ENCODE measurements at places on chromosomes 16 and 17.
A peak's percentile ranks its signal among the peaks of the same experiment; 100 is the strongest.

DNA sequence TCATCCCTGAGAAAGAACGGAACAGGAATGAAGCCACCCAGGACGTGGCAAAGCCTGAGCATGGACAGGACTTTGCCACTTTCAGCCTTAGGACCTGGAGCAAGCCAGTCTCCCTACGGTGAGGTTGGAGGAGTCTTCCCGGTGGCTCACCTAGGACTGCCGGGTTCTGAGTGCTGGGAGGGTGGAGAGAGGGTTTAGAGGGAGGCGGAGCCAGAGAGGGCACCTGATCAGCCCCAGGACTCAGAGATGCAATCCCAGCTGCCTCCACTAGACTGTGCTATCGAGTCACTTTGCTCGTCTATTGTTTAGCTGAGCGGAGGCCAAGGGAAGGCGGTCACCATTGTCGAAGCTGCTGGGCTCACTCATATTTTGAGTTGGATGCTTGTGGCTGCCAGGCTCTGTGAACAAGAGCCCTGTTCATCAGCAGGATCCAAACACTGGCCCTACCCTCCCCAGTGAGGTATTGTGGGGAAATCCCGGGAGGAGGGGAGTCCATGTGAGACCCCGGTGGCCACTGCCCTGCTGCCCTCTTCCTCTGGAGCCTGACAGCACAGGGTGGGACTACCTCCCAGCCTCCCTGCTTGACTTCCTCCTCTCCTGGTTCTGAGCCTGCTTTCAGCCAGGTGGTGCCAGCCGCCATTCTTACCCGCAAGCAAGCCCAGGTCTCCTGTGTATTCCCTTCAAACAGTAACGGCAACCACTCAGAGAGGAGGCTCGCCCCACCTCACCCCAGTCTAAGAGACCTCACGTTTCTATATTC is 7.0 kb downstream of the KRT14 start:
- DNase-seq: peak; percentile 76

DNA sequence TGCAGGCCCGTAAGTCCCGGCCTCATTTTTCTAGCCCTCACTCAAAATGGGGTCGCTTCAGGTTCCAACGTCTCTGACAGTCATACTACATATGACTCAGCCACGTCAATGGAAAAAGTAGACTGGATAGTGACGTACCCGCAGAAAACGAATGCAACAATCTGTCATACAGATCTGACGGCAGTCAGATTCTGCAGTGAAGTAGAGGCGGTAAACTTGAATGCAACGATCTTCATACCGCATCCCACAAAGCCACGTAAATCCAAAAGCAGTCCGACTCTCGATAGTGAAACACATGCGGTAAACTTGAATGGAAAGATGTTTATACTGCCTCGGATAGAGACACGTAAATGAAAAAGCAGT is 38.4 kb upstream of the ARL4D start:
- peak; percentile 46 for DNase-seq

- no peak for DNase-seq
Observed at GRCh38 chr17:43915559-43915958, 8.2 kb upstream of the MPP2 start.

DNA sequence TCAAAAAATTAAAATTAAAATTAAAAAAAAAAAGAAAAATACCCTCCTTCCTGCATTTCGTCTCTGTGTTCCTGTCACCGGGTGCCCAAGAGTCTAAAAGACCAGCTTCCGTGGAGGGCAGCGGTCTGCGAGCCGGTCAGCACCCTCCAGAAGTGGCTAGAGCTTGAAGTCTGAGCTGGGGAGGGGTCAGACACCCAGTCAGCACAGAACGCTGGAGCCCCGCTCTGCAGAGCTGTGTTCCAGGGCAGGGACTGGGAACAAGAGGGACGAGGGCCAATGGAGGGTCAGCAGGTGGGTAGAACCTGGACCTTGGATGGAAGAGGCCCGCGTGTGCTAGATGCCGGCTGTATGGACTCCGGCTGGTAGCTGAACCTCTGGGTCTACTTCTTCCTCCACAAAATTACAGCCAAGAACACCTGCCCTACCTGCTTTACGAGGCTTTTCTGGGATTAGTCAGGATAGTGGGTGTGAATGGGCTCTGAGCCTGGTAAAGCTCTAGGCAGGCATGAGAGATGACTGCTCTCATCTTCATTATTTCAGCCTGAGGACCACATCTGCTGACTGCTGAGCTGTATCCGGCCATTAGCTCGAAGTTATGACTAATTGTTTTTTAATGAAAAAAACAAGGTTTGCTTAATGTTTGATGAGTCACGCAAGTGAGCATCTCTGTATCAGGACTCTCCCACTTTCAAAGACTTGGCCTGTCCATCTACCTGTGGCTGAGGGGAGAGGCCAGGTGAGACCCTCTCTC is 5.9 kb downstream of the TRPV1 start:
- DNase-seq: peak; percentile 58

GRCh38 chr16:14455573-14455972 is 174.5 kb downstream of the PARN start:
- peak; percentile 18 for DNase-seq

DNA sequence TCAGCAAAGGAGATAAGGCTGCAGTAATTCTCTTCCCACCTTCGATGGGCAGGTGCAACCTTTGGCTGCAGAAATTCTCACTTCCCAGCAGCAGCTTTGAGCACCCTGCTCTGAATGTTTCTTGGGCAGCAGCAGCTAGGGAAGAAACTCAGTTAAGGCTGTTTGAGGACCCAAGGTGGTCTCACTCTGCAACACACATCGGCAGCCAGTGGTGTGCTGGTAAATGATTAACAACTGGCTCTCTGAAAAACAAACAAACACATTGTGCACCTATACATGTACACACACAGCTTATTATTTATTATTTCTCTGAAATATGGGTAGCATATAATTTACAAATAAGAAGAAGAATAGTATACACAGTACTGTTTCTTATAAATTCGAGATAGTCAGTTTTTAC is 685.8 kb downstream of the WWOX start:
- no peak for DNase-seq

DNA sequence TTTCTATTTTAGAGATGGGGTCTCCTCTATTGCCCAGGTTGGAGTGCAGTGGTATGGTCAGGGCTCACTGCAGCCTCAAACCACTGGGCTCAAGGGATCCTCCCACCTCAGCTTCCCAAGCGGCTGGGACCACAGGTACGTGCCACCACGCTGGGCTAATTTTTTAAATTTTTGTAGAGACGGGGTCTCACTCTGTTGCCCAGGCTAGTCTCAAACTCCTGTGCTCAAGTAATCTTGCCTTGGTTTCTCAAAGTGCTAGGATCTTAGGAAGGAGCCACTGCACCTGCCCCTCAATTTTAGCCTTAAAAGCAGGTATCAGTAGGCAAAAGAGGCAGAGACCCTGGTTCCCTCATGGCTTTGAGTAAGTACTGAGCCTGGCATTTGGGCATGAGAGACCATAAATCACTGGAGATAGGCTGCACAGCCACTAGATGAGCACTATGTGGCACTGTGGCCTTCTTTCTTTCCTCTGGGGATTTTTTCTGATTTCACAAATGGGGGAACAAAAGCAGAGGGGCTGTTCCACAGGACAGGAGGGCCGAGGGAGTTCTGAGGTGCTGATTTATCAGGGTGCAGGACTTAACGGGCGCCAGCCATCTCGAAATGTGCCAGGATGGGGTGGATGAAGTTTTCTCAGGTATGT is 82.2 kb downstream of the PLXDC1 start:
- DNase-seq: peak; percentile 40

DNA sequence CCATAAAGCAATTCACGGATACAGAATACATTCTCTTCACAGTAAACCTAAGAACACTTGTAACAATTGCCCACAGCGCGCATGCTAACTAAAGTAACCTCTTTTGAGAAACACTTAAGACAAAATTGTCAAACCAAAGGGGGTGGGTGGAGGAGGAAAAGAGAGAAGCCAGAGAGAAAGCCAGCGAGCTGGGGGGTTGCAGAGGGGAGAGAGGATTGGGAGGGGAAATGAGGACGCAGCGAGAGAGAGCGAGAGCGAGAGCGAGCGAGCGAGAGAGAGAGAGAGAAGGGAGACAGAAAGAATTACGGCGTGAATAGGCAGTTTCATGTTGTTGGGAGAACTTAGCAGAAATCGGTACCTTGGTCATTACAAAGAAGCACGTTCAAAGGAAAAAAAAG is 1.6 kb upstream of the HOXB7 start:
- DNase-seq: no peak

- peak; percentile 48 for DNase-seq
Observed at GRCh38 chr17:19387921-19388521, 1.0 kb upstream of the MFAP4 start.
